ENCODE measurements at places on chromosomes 12 and 14. TPM values are rescaled to one million over a fixed set of nuclear protein-coding genes. Genes with fewer than 3 reads are reported as not detected.

Gene FKBP11
- 62.7 TPM for total RNA-seq

- peaks cover 2% of the 10 kb centered on the region for H3K27me3 ChIP-seq
- peak overlapping the region; percentile 12 for H3K4me3 ChIP-seq
- no peaks in the 10 kb centered on the region for H3K36me3 ChIP-seq
- DNase-seq: peak; percentile 68
- peak overlapping the region; percentile 28 for H3K27ac ChIP-seq
- H3K4me1 ChIP-seq: peaks cover 72% of the 10 kb centered on the region
These were observed 100.5 kb downstream of the LRRC74A start for GRCh38 chr14:76926521-76927251.

- no peak for DNase-seq
- peak overlapping the region; percentile 79 for H3K27ac ChIP-seq
- no peaks in the 10 kb centered on the region for H3K27me3 ChIP-seq
- H3K4me3 ChIP-seq: peak overlapping the region; percentile 47
These were observed 37.4 kb downstream of the GNPTAB start for GRCh38 chr12:101793401-101793800.

DNA sequence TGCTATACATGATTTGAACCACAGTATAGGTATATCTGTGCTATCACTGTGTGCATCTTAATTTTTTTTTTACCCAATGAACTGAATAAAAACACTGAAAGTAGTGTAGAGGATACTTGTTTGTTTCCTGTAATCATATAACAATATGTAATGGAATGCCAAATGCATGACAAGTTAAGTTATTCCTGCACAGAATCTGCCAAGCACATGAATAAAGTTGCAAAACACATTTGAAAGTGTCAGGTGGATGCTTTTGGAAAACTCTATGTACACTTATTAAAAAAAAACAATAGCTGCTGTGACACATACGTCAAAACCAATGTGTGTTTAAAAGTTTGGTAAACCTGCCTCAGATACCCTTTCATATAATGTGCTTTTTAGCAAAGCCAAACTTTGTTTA lies 1638.1 kb upstream of the SEL1L start:
- no peak overlapping the region for H3K27ac ChIP-seq
- no peaks in the 10 kb centered on the region for H3K27me3 ChIP-seq
- H3K4me3 ChIP-seq: no peak overlapping the region
- no peaks in the 10 kb centered on the region for H3K36me3 ChIP-seq
- no peak for DNase-seq

DNA sequence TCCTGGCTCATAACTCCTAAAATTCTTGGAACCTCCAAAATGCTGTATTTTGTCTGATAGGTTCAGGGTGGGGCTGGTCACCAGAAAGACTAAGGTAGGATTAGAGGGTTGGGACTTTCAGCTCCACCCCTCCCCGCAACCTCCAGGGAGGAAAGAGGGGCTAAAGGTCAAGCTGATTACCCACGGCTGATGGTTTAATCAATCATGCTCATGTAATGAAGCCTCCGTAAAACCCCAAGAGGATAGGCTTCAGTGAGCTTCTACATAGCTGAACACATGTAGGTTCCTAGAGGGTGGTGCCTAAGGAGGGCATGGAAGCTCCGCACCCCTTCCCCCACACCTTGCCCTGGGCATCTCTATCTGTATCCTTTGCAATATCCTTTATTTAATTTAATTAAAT lies 60.0 kb downstream of the DGLUCY start:
- no peak overlapping the region for H3K4me3 ChIP-seq
- no peak for DNase-seq
- peaks cover 26% of the 10 kb centered on the region for H3K36me3 ChIP-seq
- no peaks in the 10 kb centered on the region for H3K27me3 ChIP-seq
- H3K27ac ChIP-seq: no peak overlapping the region

DNA sequence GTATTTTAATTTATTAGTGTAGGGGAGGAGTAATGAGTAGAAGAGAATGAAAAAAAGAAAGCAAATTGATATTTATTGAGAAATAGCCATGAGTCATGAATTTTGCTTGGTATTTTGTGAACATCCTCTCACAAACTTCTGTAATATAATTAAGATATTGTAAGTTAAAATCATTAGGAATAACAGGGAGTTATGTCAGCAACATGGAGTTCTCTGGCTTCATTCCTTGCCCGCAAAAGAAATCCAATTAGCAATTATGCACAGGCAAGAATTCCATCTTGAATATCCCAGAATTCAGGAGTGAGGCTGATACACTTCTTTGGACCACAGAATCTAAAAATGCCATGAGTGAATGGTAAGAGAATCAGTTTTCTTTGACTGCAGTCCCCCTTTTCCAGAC lies 94.3 kb upstream of the PTHLH start:
- DNase-seq: no peak
- no peak overlapping the region for H3K4me3 ChIP-seq
- H3K27me3 ChIP-seq: peaks cover 6% of the 10 kb centered on the region
- peaks cover 17% of the 10 kb centered on the region for H3K4me1 ChIP-seq
- no peak overlapping the region for H3K27ac ChIP-seq

GRCh38 chr12:78185109-78185508 lies 354.4 kb downstream of the NAV3 start:
- no peaks in the 10 kb centered on the region for H3K4me1 ChIP-seq
- H3K27me3 ChIP-seq: no peaks in the 10 kb centered on the region
- no peak overlapping the region for H3K4me3 ChIP-seq

DNA sequence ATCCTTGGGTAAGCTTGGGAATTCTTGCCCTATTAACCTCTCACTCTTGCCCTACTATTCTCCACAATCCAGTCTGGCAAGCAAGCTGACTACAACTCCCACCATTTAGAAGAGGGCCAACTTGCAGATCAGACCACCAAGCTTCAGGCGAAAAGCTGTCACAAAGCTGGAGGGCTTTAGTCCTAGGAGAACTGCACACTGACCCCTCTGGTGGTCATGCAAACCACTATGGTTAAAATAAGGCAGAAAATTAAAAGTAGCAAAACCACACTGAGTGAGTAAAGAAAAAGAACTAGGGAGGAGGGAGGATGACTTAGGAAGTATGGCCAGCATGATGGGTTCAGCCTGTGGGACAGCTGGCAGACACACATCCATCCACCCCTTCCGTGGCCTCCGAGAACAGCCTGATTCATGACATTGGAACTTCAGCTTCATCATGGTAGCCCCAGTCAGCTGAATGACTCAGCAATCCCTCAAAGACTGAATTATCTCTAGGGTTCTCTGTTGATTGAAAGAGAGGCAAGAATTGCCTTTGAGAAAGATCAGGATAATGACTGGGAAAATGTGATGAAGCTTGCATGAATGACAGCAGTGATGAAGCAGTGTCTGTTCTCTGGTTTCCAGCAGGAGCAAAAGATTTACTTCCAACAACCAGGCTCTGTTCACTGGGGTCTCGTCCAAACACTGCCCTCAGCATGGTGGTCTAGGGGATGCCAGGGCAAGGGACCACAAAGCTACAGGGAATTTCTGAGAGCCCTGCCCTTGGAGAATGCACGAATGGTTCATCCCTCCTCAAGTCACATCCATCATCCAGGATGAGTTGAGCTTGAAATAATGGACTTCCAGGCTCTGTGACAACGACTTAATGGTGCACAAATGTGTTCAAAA lies 24.4 kb downstream of the PITPNM2 start:
- no peaks in the 10 kb centered on the region for H3K27me3 ChIP-seq
- DNase-seq: no peak
- peaks cover 33% of the 10 kb centered on the region for H3K4me1 ChIP-seq
- H3K4me3 ChIP-seq: no peak overlapping the region

Gene SLCO1B1
- not detected for total RNA-seq

DNA sequence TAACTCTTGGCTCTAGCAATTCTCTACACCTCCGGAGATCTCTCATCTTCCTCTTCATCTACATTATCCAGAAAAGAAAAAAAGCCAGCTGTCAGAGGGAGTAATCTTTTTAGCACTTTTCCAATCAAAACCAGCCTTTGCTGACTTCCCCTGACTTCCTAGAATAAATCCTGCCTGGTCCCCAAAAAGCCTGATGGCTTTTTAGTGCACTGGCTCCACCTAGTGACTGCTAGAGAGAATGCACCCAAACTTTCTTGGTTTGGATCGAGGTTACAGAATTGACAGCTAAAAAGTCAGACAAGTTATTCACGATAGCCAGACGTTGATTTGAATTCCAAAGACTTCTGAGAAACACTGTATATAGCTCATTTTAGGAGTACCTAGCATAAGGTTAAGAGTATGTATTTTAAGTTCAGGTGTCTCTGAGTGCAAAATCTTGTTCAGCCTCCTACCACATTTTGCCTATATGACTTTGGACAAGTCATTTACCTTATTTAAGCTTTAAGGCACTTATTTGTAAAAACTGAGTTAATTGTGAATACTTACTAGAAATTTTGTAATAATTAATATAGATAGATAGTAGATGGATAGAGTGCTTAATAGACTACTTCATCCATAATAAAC lies 185.7 kb upstream of the GRIN2B start:
- H3K36me3 ChIP-seq: no peaks in the 10 kb centered on the region
- no peak overlapping the region for H3K4me3 ChIP-seq
- no peak overlapping the region for H3K27ac ChIP-seq
- peaks cover 5% of the 10 kb centered on the region for H3K27me3 ChIP-seq
- H3K4me1 ChIP-seq: no peaks in the 10 kb centered on the region

Gene OR11G2
- total RNA-seq: not detected

Gene KLRK1
- not detected for total RNA-seq

- H3K4me3 ChIP-seq: no peak overlapping the region
- no peaks in the 10 kb centered on the region for H3K4me1 ChIP-seq
- H3K36me3 ChIP-seq: no peaks in the 10 kb centered on the region
- no peaks in the 10 kb centered on the region for H3K27me3 ChIP-seq
These were observed 276.3 kb upstream of the FAR2 start for GRCh38 chr12:28872654-28873268.

DNA sequence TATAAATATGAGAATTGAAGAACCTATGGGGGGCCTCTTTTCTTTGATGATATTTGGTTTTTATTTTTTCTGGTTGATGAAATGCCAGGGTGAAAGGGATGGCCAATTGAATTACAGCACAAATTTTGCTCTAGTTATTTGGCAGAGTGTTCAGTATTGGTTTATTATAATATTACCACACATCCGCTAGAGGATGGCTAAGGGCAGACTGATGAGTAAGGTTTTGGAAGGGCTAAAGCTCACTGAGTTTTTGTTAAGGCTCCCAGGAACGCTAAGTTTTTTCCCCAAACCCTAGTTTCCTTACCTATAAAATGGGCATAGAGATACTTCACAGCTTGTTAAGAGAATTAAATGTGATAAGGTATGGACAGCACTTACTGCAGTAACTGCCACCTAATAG lies 34.3 kb upstream of the LRRC10 start:
- H3K36me3 ChIP-seq: no peaks in the 10 kb centered on the region
- H3K27me3 ChIP-seq: peaks cover 15% of the 10 kb centered on the region

DNA sequence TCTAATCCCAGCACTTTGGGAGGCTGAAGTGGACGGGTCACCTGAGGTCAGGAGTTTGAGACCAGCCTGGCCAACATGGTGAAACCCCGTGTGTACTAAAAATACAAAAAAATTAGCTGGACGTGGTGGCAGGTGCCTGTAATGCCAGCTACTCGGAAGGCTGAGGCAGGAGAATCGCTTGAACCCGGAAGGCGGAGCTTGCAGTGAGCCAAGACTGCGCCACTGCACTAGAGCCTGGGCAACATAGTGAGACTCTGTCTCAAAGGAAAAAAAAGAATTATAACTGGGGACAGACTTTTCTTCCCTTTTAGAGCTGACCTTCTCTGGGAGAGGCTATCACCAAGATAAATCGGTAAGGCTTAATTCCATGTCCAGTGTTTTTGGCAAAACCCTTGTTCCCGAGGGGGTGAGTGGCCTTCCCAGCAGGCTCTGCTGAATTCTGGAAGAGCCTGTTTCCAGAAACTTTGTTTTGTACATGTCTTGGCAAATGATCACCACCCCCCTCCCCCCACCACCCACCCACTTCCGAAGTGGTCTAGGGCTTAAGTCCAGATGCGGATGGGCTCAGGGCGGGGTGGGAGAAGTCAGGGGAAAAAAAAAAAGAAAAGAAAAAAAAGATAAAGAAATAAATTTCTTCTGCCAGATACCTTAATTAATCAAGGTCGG lies 32.3 kb upstream of the DEGS2 start:
- H3K4me3 ChIP-seq: no peak overlapping the region
- H3K4me1 ChIP-seq: peaks cover 6% of the 10 kb centered on the region
- DNase-seq: no peak
- H3K36me3 ChIP-seq: no peaks in the 10 kb centered on the region
- H3K27ac ChIP-seq: no peak overlapping the region

GRCh38 chr12:89384050-89384758 lies 31.9 kb upstream of the DUSP6 start:
- H3K27me3 ChIP-seq: peaks cover 2% of the 10 kb centered on the region
- no peaks in the 10 kb centered on the region for H3K36me3 ChIP-seq
- no peak overlapping the region for H3K27ac ChIP-seq
- DNase-seq: no peak
- peaks cover 21% of the 10 kb centered on the region for H3K4me1 ChIP-seq

Gene LMNTD1
- not detected for total RNA-seq

- no peak for DNase-seq
- no peaks in the 10 kb centered on the region for H3K27me3 ChIP-seq
- H3K4me1 ChIP-seq: no peaks in the 10 kb centered on the region
- H3K36me3 ChIP-seq: no peaks in the 10 kb centered on the region
- H3K27ac ChIP-seq: no peak within 1 kb of the TSS
These were observed at the start of gene RASSF9 for GRCh38 chr12:85836197-85837090. Gene RASSF9, minus strand, starts transcription at chr12:85836409. Its CDS starts 208 bp downstream, at chr12:85836201.

Gene STXBP6
- not detected for total RNA-seq

Gene RARG
- total RNA-seq: 61.6 TPM

- no peak for DNase-seq
- no peaks in the 10 kb centered on the region for H3K4me1 ChIP-seq
These were observed 121.3 kb downstream of the KCNMB4 start for GRCh38 chr12:70487440-70487839.

Gene SPRYD3
- 42.6 TPM for total RNA-seq

DNA sequence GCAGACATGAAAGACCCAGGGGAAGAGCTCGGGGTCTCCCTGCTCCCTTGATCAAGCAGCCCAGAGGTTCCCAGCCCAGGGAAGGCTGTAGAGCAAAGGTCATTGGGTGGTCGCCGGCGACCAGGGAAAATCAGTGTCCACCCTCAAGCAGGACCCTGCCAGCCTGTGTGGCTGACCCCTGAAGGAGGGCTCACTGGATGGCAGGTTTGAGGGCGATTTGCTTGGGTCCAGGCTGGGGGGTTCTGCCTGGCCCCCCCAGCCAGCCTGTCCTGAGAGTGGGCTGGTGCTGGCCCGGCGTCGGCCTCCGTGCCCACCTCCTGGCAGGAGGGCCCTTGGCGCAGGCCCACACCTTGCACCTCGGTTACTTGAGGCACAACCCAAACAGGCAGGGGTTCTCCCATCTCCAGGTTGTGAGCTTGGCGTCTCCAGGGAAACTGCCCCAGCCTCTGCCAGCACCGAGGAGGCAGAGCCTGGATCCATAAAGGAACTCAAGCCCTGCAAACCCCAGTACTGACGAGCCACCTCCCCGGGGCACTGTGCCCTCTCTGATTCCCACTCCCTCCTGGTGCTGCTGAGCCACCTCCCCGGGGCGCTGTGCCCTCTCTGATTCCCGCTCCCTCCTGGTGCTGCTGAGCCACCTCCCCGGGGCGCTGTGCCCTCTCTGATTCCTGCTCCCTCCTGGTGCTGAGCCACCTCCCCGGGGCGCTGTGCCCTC lies 329.0 kb upstream of the SFSWAP start:
- H3K4me1 ChIP-seq: no peaks in the 10 kb centered on the region
- no peak overlapping the region for H3K27ac ChIP-seq
- DNase-seq: no peak

- no peak for DNase-seq
- H3K27ac ChIP-seq: no peak overlapping the region
- no peak overlapping the region for H3K4me3 ChIP-seq
- H3K4me1 ChIP-seq: no peaks in the 10 kb centered on the region
- peaks cover 6% of the 10 kb centered on the region for H3K27me3 ChIP-seq
These were observed 114.7 kb upstream of the CCDC175 start for GRCh38 chr14:59691266-59691665.

Gene CD69
- total RNA-seq: 90.5 TPM

All from activated T-helper 1 cell treated with anti-CD3 and anti-CD28 coated beads, Interleukin-12 subunit alpha, Interleukin-12 subunit beta, Interleukin-2, Interleukin-4 antibody, amounts not matched to agents 30 ng/mL and 10 ng/mL and 1 ng/mL, durations not matched to agents 14 hours and 24 hours and 36 hours (primary cell).